HL-60 (cell line): ENCODE measurements at places on chromosomes 12 and 14.
A peak's percentile ranks its signal among the peaks of the same experiment; 100 is the strongest.

DNA sequence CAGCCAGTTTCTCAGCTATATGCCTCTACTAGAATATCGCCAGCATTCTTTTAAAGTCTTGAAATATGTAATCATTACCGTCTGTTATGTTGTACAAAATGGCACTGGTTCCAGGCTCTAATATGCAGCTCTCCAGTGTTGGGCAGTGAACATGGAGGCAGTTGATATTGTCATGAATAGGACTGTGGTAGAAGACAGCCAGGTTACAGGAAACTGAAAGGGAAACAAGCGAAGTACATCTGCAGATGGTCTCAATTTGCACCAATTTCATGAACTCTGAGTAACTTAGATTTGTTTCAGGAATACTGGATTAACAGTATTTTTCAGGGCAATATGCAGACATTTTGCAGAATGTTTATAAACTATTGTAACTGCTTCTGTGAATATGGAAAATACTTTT, 13.4 kb upstream of the KLHL42 start:
- no peak for DNase-seq

DNA sequence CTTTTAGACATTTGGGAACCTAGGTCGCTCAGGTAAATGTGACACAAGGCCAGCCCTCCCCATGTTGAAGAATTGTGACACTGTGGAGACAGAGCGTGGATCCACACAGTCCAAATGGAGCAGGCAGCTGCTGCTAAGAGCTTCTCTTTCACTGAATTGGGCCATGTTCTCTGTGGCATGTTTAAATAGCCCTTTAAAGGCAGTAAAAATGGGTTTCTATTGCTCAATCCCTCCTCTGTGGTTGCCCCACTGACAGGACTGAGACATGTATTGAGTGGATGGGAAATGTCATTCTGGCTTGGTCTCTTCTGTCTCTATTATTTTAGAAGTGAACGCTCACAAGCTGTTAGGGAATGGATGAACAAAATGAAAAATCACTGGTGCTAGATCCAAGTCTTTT, 84.0 kb upstream of the PRICKLE1 start:
- peak; percentile 5 for DNase-seq

GRCh38 chr12:28951935-28952334, 197.1 kb upstream of the FAR2 start:
- DNase-seq = no peak

DNA sequence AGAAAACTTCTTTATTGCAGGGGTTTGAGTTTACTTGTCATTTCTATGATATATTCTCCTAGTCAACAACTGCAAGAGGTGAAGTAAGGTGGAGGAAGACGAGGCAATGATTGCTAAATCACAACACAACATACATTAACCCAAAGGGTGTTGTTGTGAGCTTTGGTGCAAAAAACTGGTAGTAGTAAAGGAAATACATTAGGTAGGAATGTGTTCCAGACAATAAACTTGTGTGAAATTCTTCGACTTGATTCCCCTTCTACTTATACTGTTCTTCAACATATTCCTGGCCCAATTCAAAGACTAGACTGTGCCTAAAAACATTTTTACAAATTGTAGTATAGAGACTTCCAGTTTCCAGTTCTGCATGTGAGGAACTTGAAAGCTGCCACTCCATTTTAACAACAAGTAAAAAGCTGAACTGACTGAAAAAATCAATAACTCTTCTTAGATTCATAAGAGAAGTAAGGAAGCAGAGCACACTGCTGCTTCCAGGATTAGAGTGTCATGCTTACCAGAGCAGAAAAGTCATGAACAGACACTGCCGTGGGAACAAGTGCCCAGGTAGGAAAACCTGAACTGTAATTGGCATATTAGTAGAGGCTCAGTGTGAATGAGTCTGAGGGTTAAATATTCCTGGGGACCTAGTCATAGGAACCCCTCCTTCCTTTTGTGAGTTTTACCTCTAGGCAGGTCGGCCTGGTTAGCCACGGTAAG, 22.2 kb downstream of the COX8C start:
- no peak for DNase-seq

DNA sequence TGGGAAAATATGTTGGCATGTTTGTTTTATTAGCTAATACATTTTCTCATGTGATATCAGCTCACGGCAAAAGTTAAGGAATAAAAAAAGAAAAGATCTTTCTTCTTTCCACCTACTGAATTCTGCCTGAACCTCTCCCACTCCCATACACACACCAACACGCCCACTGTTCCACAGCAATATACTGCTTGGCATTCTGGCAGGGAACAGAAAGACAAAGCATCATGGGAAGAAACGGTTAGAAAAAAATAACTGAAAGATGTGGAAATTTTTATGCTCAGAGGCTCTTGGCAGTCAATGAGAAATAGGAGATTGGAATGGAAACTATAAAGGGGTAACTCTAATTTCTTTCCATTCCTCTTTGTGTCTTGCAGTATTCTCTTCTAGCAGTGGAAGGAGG, 268.5 kb downstream of the FOXG1 start:
- DNase-seq = no peak

GRCh38 chr14:90137807-90138206, 76.0 kb downstream of the KCNK13 start:
- no peak for DNase-seq
